ENCODE measurements at places on chromosomes 2 and 18.

- no peak for DNase-seq
Observed at GRCh38 chr2:11559786-11560155, 25.9 kb downstream of the GREB1 start.

DNA sequence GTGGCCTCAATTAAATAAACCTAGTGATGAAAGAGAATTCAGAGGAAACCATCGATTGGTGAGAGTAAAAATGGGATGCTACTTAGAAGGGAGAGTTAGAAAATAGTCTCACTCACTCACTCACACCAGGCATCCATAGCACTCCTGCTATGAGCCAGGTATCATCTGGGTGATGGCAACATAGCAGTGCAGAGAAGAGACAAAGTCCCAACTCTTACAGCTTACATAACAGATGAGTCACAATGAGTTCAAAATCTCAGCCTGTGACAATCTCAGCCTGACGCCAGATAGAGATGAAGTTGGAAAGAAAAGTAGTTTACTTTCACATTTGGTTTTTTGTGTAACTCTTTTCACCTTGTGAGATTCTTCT lies 55.4 kb upstream of the THOC1 start:
- DNase-seq: no peak

DNA sequence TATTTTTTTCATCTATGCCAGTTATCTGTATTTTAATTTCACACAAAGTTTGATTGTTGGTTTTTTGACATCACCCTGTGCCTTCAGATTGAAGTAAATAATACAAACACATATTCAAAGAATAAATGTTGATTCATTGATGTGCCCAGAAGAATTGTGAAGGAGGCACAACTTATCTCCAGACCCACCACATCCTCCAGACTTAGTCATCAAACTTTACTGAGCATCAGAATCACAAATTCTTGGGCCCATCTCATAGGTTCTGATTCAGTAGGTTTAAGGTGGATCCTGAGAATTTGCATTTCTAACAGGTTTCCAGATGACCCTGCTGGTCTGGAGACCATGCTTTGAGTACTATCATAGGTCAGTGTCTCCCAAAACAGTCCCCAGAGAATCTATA lies 82.8 kb upstream of the PIK3C3 start:
- no peak for DNase-seq

DNA sequence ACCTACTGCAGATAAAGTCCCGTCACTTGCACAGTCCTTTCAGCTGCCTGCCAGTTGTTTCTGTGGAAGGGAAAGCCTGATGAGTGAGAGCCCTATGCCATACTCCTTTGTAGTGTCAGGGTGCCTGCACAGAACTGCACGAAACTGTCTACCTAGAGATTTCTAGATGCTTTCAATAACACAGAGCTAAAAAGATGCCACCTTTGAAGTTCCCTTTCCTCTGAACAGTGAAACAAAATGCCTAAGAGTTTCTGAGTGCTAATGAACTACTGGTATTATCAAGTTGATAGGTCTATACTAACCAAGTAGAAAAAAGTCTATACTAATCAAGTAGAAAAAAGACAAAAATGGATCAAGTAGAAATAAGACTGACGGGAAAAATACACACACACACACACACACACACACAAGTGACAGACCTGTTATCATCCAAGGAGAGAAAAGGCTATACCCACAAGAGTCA lies 79.0 kb downstream of the TLK1 start:
- no peak for DNase-seq

DNA sequence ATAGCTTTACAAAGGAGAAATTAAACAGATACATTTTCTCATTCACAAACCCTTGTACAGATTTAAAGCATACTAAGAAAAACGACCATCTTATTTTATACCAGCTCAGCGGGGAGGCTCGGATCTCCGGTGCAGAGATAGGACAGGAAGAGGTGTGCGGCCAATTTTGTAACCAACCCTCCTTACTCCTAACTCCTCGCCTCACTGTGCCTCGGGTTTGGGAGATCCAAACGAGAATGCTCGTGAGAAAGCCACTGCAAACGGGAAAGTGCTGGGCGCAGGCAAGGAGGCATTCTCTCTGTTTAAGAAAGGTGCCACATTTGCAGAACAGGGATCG lies 1.2 kb downstream of the KDSR start:
- no peak for DNase-seq

GRCh38 chr2:101818531-101819451 lies 121.3 kb downstream of the MAP4K4 start:
- peak; percentile 75 for DNase-seq

DNA sequence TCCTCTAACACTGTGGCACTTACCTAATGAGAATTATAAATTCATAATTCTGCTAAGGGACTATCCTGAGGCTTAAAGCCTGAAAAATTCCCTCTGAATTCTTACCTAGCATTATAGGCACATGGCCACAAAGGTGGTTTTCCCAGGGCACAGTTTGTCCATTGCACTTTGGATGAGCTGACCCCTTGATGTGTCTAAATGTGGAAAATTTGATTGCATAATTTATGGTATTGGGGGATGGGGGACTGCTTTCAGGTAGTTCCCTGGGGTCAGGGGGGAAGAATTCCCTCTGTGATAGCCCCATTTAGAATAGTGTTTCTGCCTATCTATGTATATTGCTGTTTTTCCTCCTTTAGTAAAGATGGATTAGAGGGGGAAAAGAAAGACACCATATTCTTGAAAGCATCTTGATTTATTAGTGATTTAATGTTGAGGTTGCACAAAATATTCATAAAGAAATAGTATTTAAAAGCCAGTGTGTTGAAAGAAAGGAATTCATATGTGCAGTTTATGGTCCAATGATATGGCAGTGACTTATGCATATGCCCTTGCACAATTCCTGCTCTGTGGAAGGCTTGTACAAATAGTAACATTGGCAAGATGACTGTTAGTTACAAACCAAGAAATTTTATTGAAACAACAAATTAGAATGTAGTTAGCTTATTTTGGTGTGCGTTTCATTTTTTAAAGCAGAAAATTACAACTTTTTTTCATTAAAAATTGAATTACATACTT lies 8.7 kb upstream of the HTR2B start:
- DNase-seq: no peak

DNA sequence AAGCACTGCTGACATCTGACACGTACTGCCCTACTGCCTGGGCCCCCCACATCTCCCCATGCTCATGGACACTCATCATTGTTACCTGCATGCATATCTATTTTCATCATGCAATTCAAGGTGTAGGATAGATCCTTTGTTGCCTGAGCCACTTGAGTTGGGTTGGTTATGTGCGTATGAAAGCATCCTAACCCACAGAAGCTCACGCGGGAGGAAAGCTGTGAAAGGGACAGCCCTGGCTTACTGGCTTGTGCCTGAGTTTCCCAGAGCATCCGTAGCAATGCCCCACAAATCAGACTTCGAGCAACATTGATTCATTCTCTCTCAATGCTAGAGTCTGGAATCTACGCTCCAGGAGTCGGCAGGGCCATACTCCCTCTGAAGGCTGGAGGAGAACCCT lies 285.5 kb downstream of the PHLPP1 start:
- DNase-seq: no peak

DNA sequence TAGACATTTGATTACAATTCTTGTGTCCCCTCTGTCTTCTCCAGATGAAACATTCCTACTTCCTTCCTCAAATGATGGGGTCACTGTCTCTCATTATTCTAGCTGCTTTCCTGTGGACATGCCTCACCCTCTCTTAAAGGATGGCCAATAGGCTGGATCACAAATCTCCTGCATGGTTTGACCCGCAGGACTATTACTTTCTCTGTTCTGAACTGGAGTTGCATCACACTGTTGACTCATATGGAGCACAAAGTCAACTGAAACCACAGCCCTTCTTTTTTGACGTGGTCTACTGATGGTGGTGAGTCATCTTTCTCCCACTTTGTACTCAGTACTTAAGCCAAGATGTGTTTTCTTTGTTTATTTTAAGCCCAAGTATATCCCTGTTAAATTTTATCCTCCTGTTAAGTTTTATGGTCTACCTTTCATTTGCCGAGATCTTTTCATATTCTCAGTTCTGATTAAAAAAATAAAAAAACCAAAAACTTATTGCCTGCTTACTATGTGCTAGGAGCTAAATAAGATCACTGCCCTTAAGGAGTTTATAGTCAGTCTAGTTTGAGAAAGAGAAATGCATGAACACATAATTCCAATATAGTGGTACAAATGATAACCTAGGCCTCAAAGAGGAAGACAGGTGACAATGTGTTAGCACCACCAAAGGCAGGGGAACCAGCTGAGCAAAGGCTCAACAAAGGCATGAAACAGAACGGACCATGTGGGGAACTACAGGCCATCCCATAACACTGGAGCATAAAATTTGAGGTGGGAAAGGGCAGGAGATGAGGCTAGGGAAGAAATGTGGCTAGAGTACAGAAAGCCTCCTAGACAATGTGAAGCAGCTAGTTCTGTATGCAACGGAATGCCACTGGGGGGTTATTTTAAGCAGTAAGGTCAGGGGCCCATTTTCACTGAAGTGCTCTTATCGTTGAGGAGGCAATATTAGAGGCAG lies 67.6 kb upstream of the ZFP36L2 start:
- no peak for DNase-seq

GRCh38 chr2:216424274-216424673 lies 12.0 kb downstream of the SMARCAL1 start:
- DNase-seq: no peak

DNA sequence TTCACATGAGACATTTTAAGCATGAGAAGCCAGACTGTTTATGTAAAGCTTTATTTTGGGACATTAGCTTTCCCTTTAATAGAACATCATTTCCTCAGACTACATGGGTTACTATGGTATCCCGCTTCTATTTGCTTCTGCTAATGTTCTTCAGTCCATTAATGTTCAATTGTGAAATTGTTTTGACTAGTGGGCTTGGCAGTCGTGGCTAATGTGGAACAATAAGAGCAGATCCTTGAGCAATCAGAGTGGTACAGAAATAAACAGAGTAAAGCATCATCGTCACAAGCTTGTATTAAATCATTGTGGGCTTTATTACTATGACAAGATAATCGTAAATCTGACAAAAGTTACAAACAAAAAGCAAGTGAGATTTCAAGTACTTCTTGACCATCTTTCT lies 60.2 kb downstream of the PDE1A start:
- peak; percentile 85 for DNase-seq

GRCh38 chr2:20115374-20115773 lies 63.9 kb upstream of the LAPTM4A start:
- no peak for DNase-seq

DNA sequence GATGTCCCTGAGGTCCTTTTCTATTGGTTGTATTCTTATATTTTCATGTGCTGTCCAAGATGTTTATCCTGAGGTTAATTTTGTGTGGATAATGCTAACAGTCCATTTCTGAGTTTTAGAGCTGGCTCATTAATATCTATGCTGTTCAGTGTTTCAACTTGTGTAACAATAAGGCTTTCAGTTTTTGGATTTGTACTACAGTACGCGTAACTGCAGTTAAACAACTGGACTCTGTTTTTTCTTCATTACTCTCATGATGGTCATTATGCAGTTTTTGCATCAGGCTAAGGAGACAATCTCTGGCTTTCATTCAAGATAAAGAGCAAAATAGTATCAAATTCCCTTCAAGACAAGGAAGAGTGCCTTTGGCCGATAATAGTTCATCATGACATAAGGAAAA lies 1364.8 kb downstream of the DPP10 start:
- DNase-seq: no peak

GRCh38 chr2:168181825-168182224 lies 65.6 kb downstream of the STK39 start:
- no peak for DNase-seq

- no peak for DNase-seq
Observed at GRCh38 chr2:29920130-29920577, 1.2 kb downstream of the ALK start.

GRCh38 chr2:179636100-179636980 lies 225.1 kb downstream of the ZNF385B start:
- DNase-seq: no peak

DNA sequence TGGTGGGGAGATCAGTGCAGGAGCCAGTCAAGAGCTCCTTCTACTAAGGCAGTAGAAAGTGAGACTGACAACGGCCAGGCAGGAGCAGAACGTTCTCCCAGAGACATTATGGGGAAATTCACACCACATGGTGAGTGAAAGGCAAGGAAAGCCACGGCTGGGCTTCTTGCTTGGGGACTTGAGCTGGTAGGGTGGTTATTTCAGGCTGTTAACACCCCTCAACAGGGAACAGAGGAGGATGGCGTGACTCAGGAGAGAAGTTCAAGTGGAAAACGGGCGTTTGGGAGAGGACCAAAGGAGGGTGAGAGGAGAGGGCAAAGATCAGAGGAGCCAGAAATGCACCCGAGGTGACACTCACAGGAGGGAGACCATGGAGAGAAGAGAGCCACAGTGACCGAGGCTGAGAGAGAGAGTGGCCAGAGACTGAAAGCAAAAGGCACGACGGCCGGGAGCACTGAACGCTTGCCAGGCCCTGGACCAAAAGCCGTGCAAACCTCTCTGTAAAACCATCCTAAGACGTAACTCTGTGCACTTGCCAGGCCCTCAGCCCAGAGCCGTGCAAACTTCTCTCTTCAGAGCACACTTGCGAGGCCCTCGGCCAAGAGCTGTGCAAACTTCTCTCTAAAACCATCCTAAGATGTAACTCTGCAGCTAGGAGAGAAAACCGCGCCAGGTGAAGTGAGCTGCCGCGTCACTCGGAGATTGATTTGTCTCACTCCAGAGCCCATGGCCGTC lies 7.7 kb downstream of the TPO start:
- no peak for DNase-seq

DNA sequence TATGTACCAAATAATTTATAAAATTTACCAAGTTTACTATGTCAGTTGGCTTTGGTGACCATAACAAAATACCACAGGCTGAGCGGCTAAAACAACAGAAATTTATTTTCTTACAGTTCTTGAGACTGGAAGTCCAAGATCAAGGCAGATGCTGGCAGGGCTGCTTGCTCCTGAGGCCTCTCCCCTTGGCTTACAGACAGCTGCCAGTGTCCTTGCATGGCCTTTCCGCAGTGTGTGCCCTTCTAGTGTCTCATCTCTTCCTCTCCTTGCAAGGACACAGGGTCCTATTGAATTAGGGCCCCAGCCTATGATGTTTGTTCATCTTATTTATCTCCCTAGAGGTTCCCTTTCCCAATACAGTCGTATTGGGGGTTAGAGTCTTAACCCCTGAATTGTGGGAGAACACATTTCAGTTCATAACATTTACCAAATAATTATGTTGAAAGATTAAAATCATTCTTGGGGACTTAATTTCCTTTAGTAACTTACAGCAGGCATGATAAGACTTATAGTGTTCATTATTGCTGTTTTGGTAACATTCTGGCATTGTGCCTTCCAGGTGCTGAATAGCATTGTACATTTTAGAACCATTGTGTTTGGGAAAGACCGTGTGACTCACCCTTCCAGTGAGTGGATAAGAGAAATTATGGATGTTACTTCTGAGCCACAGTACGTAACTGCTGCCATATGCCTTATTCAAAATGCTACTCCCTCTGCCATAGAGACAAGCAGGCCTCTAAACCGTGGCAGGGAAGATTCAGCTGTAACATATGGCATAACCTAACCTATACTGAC lies 317.5 kb downstream of the TMX3 start:
- DNase-seq: no peak

GRCh38 chr2:237895544-237896506 lies 36.4 kb downstream of the RAMP1 start:
- peak; percentile 80 for DNase-seq
